ENCODE measurements at places on chromosomes 6 and 20. TPM values are rescaled to one million over a fixed set of nuclear protein-coding genes. Genes with fewer than 3 reads are reported as not detected.

The RIPOR2 gene
- 364 TPM for total RNA-seq

The LAMP5 gene
- total RNA-seq: not detected

The MAPK14 gene
- 62.5 TPM for total RNA-seq

DNA sequence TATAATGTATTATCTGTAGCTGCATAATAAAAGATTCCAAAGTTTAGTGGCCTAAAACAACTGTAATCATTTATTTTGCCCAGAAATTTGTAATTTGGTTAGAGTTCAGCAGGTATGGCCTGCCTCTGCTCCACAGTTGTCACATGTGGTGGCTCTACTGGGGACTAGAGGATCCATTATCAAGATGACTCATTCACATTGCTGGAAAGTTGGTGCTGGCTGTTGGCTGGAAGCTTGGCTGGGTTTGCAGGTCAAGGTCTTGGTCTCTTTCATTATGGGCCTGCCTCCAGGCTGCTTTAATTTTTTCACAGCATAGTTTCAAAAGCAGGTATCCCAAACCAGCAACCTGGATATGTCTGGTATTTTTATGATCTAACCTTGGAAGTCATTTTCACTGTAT, 17.6 kb downstream of the TRDN start:
- DNase-seq: no peak
- H3K36me3 ChIP-seq: no peaks in the 10 kb centered on the region
- H3K4me3 ChIP-seq: no peak overlapping the region
- no peak overlapping the region for H3K27ac ChIP-seq
- no peaks in the 10 kb centered on the region for H3K27me3 ChIP-seq

- H3K4me3 ChIP-seq: no peak overlapping the region
- H3K36me3 ChIP-seq: peaks cover 3% of the 10 kb centered on the region
- DNase-seq: no peak
- no peaks in the 10 kb centered on the region for H3K27me3 ChIP-seq
- no peak overlapping the region for H3K27ac ChIP-seq
- H3K4me1 ChIP-seq: no peaks in the 10 kb centered on the region
Observed at GRCh38 chr6:5326022-5326641, 64.8 kb downstream of the FARS2 start.

- H3K4me3 ChIP-seq: no peak overlapping the region
- DNase-seq: no peak
- no peaks in the 10 kb centered on the region for H3K36me3 ChIP-seq
- no peaks in the 10 kb centered on the region for H3K4me1 ChIP-seq
Observed at GRCh38 chr20:45156713-45157112, 18.0 kb upstream of the PI3 start.
